Spinal cord (tissue), 10 donors: ENCODE measurements at places on chromosomes 13 and 19. TPM values are rescaled to one million over a fixed set of nuclear protein-coding genes. Genes with fewer than 3 reads are reported as not detected.

The SOHLH2 gene
- 2.7 TPM for polyA plus RNA-seq

The THOP1 gene
- 89.0 TPM for polyA plus RNA-seq

The ZNF221 gene
- polyA plus RNA-seq, result 8.4 TPM

The GAPDHS gene
- not detected for polyA plus RNA-seq

The EBI3 gene
- 1.6 TPM for polyA plus RNA-seq

The RASAL3 gene
- polyA plus RNA-seq, result 3.6 TPM

The CYSLTR2 gene
- 1.8 TPM for polyA plus RNA-seq

The PTGER1 gene
- 0.63 TPM for polyA plus RNA-seq

The CA11 gene
- 71.7 TPM for polyA plus RNA-seq

The UBE2M gene
- 134 TPM for polyA plus RNA-seq

The OLFM2 gene
- polyA plus RNA-seq, result 237 TPM

The HIPK4 gene
- polyA plus RNA-seq, result 0.70 TPM

The HCST gene
- polyA plus RNA-seq, result 3.7 TPM

The GJB6 gene
- 109 TPM for polyA plus RNA-seq

The IGFL2 gene
- polyA plus RNA-seq, result not detected

The KRTDAP gene
- polyA plus RNA-seq, result not detected

The HSD17B14 gene
- polyA plus RNA-seq, result 19.4 TPM

The PDX1 gene
- polyA plus RNA-seq, result not detected

The PEX11G gene
- 5.1 TPM for polyA plus RNA-seq

The TEKTIP1 gene
- polyA plus RNA-seq, result 9.6 TPM

The TBC1D4 gene
- 13.5 TPM for polyA plus RNA-seq

The LIPE gene
- 29.4 TPM for polyA plus RNA-seq
